Brain microvascular endothelial cell (primary cell): ENCODE measurements at places on chromosomes 16 and 17.

DNA sequence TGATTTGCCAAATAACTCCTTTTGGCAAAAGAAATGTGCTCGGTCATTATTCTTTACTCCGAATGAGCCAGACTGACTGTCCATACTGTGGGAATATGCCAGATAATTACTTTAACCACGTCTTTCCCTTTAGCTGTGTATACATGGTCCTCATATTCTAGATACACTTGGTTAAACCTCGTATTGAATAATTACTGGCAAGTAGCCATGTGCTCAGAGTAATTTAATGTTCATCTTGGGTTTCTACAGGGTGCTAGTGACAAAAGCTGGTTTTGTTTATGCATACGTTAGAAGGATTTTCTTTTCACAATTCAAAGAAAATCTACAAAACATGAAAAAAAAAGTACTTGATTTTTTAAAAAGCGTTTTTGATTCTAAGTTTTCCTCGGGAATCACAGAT lies 540.3 kb downstream of the KCNJ2 start:
- DNase-seq: no peak

- no peak for DNase-seq
Measured at GRCh38 chr16:49559242-49559641, 185.6 kb downstream of the C16orf78 start.

DNA sequence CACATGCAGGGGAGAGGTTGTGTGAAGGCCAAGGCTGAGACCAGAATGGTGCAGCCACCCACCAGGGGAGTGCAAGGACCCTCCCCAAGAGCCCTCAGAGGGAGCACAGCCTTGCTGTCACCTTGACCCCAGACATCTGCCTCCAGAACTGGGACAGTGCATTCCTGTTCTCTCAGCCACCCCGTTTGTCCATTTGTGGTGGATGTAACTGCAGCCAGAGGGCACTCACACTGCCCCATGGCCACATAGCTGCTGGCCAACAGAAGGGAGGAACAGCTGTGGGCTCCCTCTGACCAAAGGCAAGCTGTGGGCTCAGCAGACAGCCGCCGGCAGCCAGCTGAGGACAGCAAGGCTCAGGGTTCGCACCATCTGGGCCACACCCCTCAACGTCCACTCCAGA lies 49.8 kb upstream of the KLHDC4 start:
- no peak for DNase-seq

DNA sequence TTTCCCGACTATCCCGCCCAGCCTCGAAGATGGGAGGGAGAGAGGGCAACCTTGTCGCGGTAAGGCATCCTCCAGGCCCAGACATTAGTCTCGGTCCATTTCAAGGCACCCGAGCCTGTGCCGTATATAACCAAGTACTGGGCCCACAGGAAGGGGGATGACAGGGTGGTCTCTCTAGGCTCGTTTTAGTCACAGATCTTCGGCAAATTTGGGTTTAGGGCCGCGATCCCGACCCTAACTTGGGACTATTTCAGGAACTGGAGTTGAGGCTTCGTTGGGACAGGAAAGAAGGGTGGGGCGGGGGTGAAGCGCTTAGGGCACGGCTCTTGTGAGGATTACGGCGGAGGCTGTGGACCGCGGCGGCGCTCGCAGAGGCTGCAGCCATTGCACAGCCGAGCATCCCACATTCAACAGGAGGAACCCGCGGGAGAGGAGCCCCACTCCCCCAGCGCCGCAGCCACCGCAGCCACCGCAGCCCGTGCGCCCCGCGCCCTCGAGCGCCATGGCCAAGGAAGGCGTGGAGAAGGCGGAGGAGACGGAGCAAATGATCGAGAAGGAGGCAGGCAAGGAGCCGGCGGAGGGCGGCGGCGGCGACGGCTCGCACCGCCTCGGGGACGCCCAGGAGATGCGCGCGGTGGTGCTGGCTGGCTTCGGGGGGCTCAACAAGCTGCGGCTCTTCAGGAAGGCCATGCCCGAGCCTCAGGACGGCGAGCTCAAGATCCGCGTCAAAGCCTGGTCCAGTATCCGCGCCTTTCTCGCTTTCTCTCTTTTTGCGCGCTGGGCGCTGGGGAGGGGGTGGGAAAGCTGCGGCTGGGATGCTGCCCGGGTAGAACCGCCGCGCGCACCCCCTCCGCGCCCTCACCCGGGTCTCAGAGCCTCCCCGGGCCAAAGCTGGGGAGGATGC lies at the start of gene VAT1L:
TSS of gene VAT1L (plus strand) at position 384 of the 904 bp plus-strand sequence. CDS start at position 503, 119 bp downstream.
- peak; percentile 46 for DNase-seq

GRCh38 chr17:2259769-2260536 lies 43.6 kb downstream of the SMG6 start:
- DNase-seq: no peak

GRCh38 chr16:84751241-84751640 lies 51.4 kb downstream of the USP10 start:
- DNase-seq: no peak

- DNase-seq: no peak
Measured at GRCh38 chr16:82358161-82358560, 188.1 kb upstream of the MPHOSPH6 start.

DNA sequence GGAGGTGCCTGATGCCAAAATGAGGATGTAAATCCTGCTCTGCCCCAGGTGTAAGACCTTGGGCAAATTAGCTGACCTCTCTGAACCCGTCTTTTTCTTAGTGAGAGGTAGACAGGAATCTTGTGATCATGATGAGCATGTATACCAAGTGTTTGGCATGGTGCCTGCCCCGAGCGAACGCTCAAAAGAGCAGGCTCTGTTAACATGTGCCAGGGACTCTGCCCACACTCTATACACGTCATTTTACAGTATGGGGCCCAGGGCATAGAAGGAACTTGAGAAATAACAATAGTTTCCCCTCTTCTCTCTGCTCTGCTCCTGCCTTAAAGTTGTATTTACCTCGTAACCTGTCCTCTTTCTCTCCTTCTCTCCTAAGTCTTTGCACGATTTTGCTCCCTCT lies 9.3 kb upstream of the MAF start:
- no peak for DNase-seq

GRCh38 chr17:82791532-82791931 lies 39.7 kb downstream of the TBCD start:
- peak; percentile 93 for DNase-seq

- DNase-seq: no peak
Measured at GRCh38 chr17:80750263-80750662, 205.6 kb downstream of the RPTOR start.

DNA sequence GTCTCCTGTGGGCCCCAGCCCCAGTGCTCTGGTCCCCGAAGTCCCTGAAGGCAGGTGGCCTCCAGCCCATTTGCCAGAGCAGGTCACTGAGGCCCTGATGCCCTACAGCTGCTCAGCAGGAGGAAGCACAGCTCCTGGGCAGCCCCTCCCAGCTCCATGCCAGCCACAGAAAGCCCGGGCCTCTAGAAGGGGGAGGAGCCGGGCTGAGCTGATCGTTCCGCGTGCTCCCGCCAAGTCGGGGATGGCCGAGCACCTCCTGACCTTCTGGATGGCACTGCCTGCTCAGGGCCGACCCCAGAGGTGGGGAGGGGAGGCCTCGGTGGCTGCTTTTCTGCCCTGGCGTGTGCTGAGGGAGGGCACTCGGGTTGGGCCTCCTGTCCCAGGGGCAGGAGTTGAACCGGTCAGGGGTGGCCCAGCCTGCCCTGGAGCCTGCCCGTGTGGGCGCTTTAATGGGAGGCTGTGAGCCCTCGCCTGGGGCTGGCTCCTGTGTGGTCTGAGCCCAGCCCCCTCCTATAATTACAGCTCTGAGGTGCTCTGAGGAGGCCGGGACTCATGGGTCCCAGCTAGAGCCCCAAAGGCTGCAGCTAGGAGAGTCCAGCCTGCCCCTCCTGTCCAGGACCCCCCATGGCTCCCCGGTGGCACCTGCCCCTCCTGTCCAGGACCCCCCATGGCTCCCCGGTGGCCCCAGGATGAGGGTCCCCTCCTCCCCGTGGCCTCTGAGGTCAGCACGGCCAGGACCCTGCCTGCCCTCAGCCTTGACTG lies 29.7 kb downstream of the ZFPM1 start:
- DNase-seq: no peak

- no peak for DNase-seq
Measured at GRCh38 chr17:49401971-49402611, 12.6 kb downstream of the PHB1 start.

DNA sequence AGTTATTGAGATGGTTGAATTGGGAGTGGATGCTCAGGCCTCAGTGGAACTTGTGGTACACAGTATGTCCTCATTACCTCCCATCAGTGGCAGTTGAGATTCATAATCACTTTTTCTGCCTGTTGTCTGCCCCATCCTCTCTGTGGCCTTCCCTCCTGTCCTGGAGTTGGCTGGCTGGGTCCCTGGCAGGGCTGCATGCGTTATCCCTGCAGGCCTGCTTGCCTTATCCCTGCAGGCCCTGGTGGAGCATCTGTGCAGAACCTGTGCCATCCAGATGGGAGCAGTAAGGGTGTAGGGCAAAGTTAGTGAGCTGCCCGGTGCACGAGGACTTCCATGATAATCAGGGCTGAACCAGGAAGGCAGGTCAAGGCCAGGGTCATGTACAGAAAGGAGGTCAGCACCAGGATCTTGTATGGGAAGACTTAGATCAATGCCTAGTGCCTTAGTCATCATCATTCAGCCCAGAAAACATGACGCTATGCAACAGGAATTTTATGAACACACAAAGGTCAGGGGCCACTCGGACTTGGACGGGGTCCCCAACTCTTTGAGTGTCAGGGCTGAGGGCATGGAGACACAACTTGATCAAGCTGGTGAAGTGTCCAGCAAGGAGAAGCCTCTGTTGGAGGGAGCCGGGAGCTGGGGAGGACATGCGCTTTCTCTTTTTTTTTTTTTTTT lies 47.2 kb downstream of the ABCC1 start:
- peak; percentile 79 for DNase-seq

GRCh38 chr16:4556112-4556511 lies at the start of gene C16orf96:
C16orf96 (plus strand) TSS chr16:4556340; CDS start chr16:4556490, 150 bp downstream.
- peak; percentile 16 for DNase-seq
